CD4-positive, CD25-positive, alpha-beta regulatory T cell (primary cell): ENCODE measurements at places on chromosomes 7 and 10.

- no peaks in the 10 kb centered on the region for H3K36me3 ChIP-seq
- H3K27me3 ChIP-seq: no peaks in the 10 kb centered on the region
- H3K27ac ChIP-seq: no peak overlapping the region
- no peak for DNase-seq
Observed at GRCh38 chr10:133445268-133445732, 8.4 kb upstream of the SCART1 start.

DNA sequence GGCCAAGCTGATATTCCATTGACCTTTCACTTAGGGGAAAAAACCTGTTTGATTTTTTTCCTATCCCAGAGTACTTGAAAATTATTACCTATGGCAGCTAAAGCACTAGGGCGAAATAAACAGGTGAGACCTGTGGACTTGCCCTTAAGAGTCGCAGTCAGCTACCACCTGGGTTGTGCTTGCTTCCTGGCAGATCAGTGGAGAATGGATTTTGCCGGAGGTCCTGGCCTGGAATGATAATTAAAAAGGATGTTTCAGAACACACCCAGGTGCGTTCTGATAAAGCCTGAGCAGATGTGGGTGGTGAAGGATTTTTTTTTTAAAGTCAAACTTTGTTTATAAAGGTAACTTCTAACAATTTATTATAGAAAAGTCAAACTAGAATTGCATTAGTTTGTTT lies 59.1 kb downstream of the AUTS2 start:
- no peaks in the 10 kb centered on the region for H3K27me3 ChIP-seq
- no peaks in the 10 kb centered on the region for H3K4me1 ChIP-seq
- H3K36me3 ChIP-seq: no peaks in the 10 kb centered on the region
- no peak for DNase-seq
- no peak overlapping the region for H3K4me3 ChIP-seq

- H3K4me1 ChIP-seq: no peaks in the 10 kb centered on the region
- H3K27ac ChIP-seq: no peak overlapping the region
- no peak overlapping the region for H3K4me3 ChIP-seq
- no peaks in the 10 kb centered on the region for H3K27me3 ChIP-seq
- H3K36me3 ChIP-seq: no peaks in the 10 kb centered on the region
- no peak for DNase-seq
Observed at GRCh38 chr10:71072131-71072822, 140.1 kb upstream of the UNC5B start.

DNA sequence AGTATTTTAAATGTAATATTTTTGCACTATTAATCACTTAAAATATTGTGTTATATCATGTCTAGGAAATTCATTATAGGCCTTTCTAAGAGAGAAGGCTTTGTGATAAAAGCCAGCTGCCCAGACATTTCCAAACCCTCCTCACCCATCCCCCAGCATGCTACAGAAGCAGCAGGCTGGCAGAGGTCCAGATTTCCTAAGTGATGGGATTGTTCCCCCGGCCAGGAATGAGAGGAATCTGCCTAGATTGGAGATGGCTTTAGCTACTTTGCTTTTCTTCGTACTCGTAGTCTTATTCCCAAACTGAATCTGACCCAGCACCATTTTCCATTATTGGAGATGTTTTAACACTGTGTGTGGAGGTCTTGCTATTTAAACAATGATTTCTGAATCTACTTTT lies 29.4 kb downstream of the CDK14 start:
- no peak overlapping the region for H3K27ac ChIP-seq
- no peaks in the 10 kb centered on the region for H3K36me3 ChIP-seq
- no peaks in the 10 kb centered on the region for H3K27me3 ChIP-seq
- no peak overlapping the region for H3K4me3 ChIP-seq
- no peak for DNase-seq

DNA sequence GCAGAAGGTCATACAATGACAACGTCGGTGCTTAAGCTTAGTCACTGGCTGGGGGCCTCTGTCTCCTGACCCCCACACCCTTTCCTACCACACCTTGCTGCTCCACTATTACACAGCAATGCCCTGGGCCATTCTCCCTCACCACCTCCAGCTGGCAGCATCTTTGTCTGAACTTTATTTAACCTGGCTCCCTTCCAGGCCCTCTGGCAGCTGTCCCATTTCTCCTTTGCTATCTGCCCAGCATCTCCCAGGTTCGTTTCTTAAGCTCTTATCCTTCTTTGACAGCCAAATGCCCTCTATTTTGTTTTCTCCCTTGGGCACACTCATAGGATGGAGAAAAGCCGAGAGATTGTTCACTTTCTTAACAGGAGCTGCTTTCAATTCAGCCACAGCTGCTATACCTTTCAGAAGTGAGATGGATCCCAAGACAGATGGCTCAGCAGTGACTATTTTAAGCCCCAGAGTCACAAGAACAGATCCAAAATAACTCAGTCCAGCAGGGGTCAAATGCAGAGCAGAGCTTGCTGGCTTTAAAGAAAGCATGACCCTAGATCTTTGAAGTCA lies 1277.1 kb upstream of the AUTS2 start:
- H3K27ac ChIP-seq: no peak overlapping the region
- H3K36me3 ChIP-seq: no peaks in the 10 kb centered on the region
- H3K4me3 ChIP-seq: no peak overlapping the region
- H3K27me3 ChIP-seq: no peaks in the 10 kb centered on the region

DNA sequence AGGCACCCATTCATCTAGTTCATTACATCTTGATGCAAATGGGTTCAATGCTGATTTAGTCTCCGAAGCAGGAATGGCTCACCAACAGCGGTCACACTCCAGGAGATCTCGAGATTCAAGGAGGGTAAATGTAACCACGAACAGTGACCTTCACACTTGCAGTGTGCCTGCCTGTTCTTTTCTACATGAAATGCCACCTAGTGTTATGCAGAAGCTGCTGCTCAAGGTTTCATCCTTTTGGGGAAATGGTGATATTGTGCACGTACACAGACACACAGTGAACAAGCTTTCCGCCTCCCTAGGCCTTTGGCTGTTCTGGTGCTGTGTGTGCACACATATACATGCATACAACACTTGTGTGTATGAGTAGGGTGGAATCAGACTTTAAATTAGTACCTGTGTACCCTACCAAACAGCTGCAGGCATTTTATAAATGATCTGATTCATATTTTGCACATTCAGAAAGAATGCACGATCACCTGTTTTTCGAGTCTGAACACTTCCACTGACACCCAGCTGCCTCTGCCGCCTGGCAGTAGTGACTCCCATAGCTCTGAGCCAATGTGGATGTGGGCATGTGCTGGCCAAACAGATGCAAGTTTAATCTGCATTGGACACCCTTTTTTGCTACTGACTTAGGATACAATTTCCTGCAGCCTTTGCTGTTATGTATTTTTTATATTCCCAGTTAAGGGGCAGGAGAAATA lies 100.5 kb downstream of the TACC2 start:
- no peak for DNase-seq
- H3K27ac ChIP-seq: no peak overlapping the region
- H3K36me3 ChIP-seq: no peaks in the 10 kb centered on the region
- no peaks in the 10 kb centered on the region for H3K4me1 ChIP-seq
- H3K4me3 ChIP-seq: no peak overlapping the region
- H3K27me3 ChIP-seq: no peaks in the 10 kb centered on the region

- no peaks in the 10 kb centered on the region for H3K27me3 ChIP-seq
- H3K4me3 ChIP-seq: no peak overlapping the region
- no peak for DNase-seq
- no peaks in the 10 kb centered on the region for H3K36me3 ChIP-seq
- no peak overlapping the region for H3K27ac ChIP-seq
Observed at GRCh38 chr10:28181478-28182096, 121.3 kb downstream of the MPP7 start.

DNA sequence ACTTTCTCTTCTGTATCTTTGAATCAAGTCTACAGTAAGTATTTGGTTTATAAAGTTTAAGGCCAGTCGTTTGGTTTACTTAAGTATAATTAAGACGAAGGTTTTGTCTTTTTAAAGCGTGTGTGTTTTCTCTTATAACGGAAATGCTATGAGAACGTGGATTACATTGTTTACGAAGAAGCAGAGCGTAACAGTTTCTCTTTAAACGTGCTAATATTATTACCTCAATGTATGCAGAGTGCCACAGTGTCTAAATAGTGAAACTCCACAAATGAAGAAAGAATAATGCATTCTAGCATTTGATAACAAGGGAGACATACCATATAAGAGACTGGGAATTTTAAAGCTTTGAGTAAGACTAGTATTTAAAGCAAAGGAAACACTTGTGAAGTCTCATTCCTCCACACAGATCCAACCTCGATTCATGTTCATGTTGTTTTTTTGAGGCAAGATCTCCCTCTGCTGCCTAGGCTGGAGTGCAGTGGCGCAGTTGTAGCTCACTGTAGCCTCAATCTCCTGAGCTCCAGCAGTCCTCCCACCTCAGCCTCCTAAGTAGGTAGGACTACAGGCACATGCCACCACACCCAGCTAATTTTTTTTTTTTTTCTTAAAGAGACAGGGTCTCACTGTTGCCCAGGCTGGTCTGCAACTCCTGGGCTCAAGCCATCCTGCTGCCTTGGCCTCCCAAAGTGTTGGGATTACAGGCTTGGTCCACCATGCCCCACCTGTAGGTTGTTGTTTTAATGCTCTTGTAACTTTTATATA lies 75.1 kb downstream of the ANKRD61 start:
- H3K36me3 ChIP-seq: peaks cover 4% of the 10 kb centered on the region
- peak overlapping the region; percentile 95 for H3K4me3 ChIP-seq
- H3K27ac ChIP-seq: peak overlapping the region; percentile 88
- peak; percentile 73 for DNase-seq
